EH (cell line): ENCODE measurements at places on chromosomes 4 and X.

GRCh38 chr4:113623274-113623894 lies 138.2 kb downstream of the CAMK2D start:
- no peak for DNase-seq

DNA sequence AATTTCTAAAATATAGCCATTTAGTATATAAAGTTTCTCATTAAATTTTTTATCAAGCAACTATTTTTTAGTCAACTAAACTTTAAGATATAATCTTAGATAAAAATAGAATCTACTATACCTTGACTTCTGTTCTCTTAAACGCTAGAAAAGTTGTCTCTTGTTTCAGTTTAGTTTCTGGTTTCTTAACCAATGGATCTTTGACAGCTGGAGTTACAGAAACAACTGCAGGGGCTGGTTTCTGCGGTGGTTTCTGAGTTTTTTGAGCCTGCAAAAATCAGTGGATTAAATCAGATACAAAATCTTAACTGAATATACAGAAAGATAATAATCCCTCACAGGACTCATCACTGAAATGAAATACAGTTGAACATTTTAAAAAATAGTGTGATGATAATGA lies 21.9 kb downstream of the INTS12 start:
- no peak for DNase-seq

- DNase-seq: no peak
Observed at GRCh38 chr4:6961496-6962210, 52.0 kb downstream of the TBC1D14 start.

DNA sequence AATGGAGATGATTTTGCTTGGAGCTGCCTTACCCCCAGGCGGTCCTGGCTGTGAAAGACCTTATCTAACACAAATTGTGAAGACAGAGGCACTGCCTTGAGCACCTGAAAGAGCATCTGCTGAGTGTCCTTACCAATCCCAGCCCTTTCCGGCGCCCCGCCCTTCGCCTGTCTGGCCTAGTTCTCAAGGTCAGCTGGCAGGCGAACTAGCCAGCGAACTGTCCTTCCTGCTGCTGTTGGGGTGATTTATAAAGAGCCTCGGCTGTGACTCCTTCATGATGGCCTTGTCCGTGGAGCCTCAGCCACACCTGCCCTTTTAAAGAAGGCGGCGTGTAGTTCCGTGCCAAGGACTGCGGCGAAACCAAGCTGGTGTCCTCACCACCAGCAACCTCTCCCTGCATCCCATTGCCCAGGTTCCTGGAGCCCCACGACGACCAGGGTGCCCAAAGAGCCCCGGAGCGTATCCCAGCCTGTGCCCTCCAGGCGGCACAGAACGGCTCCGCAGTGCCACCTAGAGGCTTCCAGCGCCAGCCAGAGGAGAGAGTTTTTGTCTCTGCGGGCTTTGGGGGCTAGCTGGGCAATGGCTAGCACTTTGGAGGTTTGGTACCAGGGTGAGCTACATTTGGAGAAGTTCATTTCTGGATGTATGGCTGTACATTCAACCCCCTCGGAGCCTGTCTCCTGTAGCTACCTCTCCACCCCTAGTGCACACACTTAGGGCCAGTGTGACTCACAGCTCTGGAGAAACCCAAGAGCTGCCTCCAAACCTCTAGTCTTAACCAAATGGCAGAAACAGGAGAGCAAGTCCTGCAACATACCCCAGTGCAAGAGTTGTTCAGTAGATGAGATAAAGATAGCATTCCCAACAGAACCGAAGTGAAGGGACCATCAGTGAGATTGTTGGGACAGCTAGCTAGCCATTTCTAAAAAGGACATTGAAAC lies 36.8 kb upstream of the VMA21 start:
- DNase-seq: peak; percentile 26

GRCh38 chr4:105181259-105181658 lies 34.6 kb downstream of the TET2 start:
- DNase-seq: no peak

DNA sequence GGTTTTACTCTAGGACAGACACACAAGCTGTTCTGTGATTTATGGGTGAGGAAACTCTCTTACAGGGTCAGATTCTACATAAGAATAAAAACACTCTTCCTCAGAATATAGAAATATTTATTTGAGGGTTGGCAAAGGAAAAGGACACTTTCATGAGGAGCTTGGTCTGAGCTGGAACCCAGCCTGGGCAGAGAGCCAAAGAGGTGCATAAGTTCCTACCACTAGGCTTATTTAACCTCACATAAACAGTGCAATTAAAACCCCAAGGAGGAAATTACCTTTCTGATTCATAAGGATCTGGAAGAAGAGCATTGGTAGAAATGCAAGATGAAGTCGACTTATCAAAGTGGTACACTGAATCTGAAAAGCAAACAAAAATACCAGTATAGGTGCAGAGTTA lies 32.9 kb downstream of the SETD7 start:
- peak; percentile 24 for DNase-seq

DNA sequence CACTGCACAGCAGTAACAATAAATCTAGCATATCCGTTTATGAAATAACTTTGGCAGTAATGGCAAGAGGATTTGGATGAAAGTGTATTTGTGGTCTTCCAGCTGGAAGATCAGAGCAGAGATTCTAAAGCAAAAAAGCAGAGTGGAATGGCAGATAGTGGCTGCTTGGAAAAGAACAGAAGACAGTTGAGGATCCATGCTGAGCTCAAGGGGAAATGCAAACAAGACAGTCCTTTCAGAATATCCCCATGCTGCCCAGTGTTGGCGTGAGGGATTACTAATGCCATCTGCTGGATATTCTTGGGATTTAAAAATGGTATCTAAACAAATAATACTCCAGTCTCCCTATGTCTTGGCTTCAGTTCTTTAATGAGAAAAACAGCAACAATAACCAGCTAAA lies 629.1 kb upstream of the ATOH1 start:
- peak; percentile 20 for DNase-seq

GRCh38 chrX:3504916-3505315 lies 158.5 kb upstream of the MXRA5 start:
- DNase-seq: peak; percentile 24

DNA sequence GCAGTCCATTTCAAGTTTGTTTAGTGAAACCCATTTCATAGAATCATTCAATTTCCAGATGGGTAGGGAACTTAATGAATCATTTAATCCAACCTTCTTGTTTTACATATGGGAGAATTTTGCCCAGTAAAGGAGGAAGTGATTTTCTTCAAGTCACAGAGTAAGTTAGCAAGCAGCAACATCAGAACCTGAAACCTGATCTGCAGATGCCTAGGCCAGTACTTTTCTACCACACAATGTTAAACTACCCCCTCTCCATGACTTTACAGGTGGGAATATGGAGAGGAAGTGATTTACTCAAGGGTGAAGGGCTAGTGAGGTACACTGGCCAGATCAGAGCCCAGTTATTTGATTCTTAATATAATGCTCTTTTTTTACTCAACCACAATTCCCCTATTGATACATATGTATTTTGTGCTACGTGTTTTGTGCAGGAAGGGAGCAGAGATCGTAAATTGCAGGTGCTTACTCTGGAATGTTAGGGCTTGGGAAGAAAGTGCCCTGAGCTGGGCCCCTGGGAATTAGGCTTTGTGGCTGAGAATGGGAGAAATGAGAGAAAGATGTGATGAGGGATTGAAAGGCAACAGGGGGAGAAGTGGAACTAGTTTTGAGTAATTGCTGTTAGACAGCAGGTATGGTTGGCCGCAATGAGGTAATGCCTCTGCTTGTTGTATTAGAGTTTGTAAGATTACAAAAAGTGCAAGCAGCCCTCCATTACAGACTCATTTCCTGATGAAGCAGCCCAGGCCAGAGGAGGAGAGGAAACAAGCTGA lies 6.8 kb downstream of the LHFPL1 start:
- no peak for DNase-seq

DNA sequence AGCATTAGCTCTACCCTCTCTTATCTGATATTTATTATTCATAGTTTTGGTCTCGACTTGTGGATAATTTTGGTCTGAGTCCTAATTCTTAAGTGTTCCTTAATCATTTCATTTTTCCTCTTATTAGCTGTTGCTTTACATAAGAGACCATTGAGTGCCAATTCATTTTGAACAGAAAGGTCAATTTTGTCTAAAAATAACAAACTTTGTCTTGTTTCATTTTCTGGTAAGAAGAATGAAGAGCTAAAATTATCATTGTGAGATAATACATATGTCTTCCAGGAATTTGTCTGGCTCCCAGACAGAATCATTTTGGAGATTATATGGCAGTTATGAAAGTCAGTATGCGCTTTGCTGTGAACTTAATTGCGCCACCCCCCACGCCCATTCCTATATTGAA lies 1471.8 kb downstream of the PCDH7 start:
- DNase-seq: no peak

DNA sequence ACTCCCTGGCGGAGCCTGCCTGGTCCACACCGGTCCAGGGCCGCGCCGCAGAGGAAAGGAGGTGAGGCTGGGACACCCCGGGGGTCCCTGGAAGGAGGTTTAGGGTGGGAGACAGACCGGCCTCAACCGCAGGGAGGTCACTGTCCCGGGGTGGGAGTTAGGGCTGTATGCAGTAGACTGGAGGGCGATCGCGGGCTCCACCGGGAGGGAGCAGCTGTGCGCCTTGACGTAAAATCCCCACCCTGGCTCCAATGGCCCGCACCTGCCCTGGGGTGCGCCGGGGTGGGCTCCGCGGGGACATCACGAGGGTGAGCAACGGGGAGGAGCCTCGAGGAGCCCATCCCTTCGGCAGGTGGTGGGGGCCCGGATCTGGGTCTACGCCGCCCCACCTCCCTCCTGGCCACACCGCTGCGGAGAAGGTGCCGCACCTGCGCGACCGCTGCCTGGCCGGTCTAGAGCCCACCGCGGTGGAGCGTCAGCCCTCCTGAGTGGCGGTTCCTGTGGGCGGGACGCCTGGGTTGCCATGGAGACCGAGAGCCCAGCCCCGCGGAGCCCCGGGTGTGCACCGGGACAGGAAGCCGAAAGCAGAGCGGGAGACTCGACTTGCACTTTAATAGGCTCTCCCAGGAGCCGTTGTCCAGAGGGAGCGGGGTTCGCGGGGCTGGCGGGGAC lies 105.1 kb downstream of the ADRA2C start:
- no peak for DNase-seq

- DNase-seq: no peak
Observed at GRCh38 chr4:18695733-18696527, 674.4 kb upstream of the LCORL start.

DNA sequence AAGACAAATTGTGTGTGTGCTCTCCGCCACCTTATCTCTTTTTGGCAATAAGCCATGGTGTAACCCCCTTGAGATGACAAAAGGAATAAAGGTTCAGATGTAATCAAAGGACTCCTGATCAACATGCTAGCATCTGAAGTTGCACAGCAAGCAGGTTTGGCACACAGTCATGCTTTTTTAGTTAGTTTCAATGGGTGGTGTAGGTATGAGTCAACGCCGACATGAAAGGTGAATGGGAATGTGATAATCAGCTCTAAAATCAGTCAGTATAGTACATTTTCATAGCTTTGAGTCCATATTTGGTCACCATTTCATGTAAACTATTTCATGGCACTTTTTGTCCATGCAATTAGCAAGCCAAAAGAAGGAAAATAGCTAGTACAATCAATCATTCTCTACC lies 50.4 kb upstream of the ETNPPL start:
- no peak for DNase-seq

DNA sequence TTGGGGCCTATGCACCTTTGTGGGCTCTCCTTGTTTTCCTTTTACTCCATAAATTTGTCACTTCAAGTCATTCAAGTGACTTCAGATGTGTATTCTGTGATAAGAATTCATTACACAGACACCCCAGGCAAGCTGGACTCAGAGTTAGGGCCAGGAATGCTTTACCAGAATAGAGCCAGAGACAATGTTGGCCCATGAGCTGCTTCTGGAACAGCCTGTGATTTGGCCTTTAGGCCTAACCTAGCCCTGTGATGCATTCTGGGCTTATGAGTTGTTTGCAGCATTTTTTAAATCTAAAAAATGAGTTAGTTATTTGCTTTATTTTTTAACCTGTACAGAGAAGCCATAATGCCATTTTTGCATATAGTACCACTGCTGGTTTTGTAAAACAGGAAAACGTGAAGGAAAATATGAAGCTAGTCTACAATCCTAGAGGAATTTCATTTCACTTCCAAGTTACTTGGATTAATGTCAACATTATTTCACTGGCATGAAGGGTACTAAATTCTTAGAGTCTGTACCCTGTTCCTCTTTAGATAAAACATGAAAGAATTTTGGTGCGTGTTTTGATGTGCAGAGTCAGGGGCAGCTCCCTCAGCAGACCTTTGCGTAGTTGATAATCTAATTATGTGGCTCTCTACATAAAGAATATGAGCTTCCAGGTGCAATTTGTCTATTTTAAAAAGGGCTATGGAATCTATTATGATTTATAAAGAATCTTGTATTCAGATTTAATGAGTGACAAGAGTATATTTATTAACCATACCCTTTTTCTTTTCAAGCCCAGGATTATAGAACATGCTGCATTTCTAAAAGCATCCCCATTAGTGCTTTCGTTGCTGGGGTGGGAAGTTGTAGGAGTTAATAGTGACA lies 84.7 kb downstream of the ARHGAP10 start:
- DNase-seq: no peak

GRCh38 chrX:42803320-42803719 lies 25.4 kb upstream of the PPP1R2C start:
- peak; percentile 52 for DNase-seq

- no peak for DNase-seq
Observed at GRCh38 chr4:11507920-11508319, 79.2 kb upstream of the HS3ST1 start.

- no peak for DNase-seq
Observed at GRCh38 chr4:169070895-169071218, 60.8 kb upstream of the CBR4 start.

DNA sequence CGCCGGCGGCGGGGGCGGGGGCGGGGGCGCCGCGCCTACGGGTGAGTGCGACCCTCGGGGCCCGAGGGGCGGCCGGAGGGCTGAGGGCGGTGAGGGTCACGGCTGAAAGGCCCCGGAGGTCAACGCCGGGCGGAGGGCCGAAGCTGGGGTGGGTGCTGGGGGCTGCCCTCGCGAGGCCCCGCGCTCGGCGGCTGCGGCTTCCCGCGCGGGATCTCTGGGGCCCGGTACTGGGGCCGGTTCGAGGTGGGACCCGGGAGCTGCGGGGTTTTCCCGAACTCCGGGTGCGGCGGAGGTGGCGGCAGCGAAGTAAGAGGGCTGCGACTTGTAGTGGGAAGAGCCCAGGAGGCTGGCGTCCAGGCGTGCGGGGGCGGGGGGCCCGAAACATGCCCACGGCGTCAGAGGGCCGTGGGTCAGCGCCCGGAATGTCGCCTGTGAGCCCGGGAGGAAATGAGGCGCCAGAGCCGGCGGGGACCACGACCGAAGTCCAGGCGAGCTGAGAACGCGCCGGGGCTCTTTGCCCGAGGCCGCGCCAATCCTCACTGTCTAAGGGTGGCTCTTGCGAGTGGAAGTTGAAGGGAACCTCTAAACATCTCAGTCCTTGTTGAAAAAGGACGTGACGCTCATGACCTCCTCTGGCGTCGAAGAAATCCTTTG lies 407 bp downstream of the IL13RA1 start:
- peak; percentile 57 for DNase-seq
